ENCODE measurements at places on chromosomes 11 and 22. TPM values are rescaled to one million over a fixed set of nuclear protein-coding genes. Genes with fewer than 3 reads are reported as not detected.

MAJIN gene
- not detected for total RNA-seq

MRGPRX3 gene
- total RNA-seq: not detected

PRRG4 gene
- 0.47 TPM for total RNA-seq

ALDH3B1 gene
- 120 TPM for total RNA-seq

LYVE1 gene
- 0.03 TPM for total RNA-seq

OR10A2 gene
- total RNA-seq: not detected

PRG3 gene
- total RNA-seq: not detected

LRRC74B gene
- 0.06 TPM for total RNA-seq

SCGB1D4 gene
- total RNA-seq: not detected

MYEOV gene
- total RNA-seq: 109 TPM

MMP11 gene
- 0.23 TPM for total RNA-seq

CEP126 gene
- 1.9 TPM for total RNA-seq

CWF19L2 gene
- 4.3 TPM for total RNA-seq

NOX4 gene
- total RNA-seq: not detected

PGM2L1 gene
- 18.2 TPM for total RNA-seq

OR5D18 gene
- total RNA-seq: not detected

RIMBP3B gene
- total RNA-seq: 0.31 TPM

C11orf91 gene
- total RNA-seq: 1.0 TPM

NRGN gene
- 8.3 TPM for total RNA-seq
